ENCODE measurements at places on chromosomes 11 and 22.

GRCh38 chr22:21832291-21833290 lies 34.9 kb downstream of the MAPK1 start:
- no peak for DNase-seq

DNA sequence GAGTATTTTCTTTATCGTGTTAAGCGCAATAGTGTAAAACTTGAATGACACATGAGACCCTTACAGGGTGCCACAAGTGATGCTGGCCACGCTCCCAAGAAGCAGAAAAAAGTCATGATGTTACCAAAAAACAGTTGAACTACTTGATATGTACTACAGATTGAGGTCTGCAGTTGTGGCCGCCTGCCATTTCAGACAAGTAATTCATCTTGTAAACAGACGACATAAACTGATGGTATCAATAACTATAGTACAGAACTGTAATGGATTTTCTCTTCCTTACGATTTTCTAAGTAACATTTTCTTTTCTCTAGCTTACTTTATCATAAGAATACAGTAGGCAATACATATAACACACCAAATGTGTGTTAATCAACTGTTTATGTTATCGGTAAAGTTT lies 5.5 kb downstream of the CD59 start:
- no peak for DNase-seq

DNA sequence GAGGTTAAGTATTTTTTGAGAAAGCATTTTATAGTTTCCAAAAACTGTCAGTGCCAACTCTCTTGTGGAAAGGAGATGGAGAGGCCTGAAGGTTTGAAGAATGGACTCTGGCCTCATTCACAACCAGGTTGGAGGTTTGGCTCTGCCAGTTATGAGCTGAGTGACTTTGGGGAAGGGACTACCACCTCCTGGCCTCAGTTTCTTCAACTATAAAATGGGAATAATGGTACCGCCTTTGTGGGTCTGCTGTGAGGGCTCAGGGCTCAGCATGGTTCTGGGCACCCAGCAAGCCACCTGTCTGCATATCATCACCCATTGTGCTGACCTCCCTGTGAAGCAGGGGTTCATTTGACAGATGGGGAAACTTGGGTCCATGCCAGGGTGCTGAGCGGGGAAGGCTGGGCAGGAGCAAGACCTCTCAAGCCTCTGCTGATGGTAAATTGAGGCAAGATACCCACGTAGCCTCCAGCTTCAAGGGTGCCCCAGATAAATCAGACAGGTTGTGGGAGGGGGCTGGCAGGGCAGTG lies 3.5 kb upstream of the LIF start:
- no peak for DNase-seq

DNA sequence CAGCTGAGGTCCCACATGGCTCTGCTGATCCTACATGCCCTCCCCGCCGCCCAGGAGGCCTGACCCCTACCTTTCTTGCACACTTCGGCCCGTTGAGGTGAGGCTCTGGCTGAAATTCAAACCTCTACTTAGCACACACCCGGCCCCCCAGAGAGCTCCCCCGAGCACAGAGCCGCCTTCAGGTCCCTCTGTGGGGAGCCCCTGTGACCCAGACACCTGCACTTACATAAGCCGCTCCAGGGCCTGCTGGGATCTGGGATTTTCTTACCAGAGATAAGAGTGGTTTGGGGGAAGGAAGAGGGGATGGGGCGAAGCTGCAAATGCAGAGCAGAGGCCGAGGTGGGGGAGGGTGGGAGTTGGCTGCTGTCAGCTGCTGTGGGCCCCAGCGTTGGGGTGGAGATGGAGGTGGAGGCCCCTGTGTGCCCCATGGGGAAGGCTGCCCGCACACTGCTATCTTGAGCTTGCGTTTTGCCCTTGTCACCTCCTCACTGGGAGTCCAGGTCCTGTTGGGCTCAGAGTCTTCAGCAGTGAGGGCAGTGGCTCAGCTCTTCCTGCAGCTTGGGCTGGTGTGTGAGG lies 30.6 kb downstream of the CAPN1 start:
- no peak for DNase-seq

- DNase-seq, result no peak
Observed at GRCh38 chr11:80280737-80281136, 839.9 kb upstream of the TENM4 start.

DNA sequence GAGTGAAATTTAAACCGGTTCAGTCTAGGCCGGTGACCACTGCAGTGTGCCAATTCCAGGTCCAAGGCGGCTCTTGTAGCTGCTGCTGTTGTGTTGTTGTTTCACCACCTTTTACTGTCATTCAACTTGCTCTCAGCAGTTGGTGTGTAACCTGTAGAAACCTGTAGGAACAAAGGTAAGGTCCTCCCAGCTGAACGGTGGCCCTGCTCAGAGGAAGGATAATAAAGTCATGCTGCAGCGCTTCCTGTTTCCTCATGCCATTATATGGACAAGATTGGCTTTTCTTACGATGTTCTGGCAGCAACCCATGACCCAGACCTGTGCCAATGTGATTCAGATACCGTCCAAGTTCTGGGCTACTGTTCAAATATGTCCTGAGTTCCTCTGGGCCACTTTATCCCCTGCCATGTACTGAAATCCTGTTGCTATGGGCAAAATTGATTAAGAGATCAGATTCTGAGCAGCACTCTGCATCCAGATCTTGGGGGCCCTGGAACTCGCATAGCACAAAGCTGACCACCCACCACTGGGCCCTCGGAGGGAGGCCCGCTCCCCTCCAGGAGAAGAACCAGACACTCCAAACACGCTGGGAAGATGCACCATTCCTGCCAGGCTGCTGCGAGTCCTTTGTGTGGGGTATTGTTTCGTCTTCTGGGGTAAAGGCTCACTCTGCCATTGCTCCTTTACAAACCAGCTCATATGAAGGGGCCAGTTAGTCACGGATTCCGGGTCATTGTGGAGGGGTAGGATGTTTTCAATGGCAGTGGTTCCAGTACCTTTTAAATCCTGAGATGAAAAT lies 13.2 kb downstream of the FAM181B start:
- DNase-seq, result no peak

- no peak for DNase-seq
Observed at GRCh38 chr11:64000740-64001483, 14.7 kb downstream of the OTUB1 start.

DNA sequence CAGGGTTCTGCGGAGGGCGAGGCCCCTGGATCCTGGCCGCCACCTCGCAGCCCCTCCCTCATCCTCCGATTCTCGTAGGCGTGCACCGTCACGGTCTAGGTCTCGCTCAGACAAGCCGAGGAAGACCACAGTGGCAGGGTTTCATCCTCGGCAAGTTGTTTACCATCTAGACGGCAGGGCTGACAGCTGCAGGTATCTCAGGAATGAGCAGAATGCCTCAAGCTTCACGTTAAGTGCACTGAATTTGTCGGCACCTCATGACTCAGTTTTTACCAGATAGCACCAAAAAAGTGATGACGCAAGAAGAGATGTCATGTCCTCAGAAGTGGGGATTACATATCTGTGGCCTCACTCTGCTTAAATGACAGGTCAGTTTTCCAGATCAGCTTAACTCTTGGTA lies 35.1 kb downstream of the WT1 start:
- no peak for DNase-seq
